ENCODE measurements at places on chromosomes 2 and 18.

- DNase-seq = peak; percentile 82
Measured at GRCh38 chr2:99507937-99508818, 18.4 kb upstream of the REV1 start.

- DNase-seq = no peak
Measured at GRCh38 chr2:165857876-165858275, 63.8 kb upstream of the GALNT3 start.

- DNase-seq = no peak
Measured at GRCh38 chr2:200050921-200051610, 95.7 kb downstream of the MAIP1 start.

GRCh38 chr18:12657684-12658425 lies at the start of gene SPIRE1:
TSS of gene SPIRE1 (minus strand) at chr18:12658107. CDS start at chr18:12657866, 241 bp downstream.
- no peak for DNase-seq

- no peak for DNase-seq
Measured at GRCh38 chr2:54387059-54387991, 68.8 kb upstream of the SPTBN1 start.

DNA sequence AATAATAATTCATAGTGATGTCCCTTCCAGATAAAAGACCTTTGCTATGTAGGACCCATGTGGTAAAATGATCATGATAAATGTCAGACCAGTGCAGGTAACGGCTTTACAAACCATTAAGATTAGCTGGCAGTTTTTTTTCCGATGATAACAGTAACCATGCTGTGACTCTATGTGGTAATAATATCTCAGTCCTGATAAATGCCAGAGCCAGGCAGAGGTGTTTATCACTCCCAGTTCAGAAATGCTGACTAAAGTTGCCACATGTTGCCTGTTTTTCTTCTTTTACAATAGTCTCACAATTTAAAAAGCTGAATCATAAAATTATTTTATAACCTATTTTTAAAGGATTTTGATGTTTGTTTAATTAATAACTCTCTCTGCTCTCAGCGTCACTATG lies 565.1 kb downstream of the ARHGAP15 start:
- DNase-seq = no peak

- DNase-seq = no peak
Measured at GRCh38 chr2:8469709-8470493, 212.0 kb upstream of the ID2 start.

- no peak for DNase-seq
Measured at GRCh38 chr2:121049131-121049530, 235.9 kb downstream of the TFCP2L1 start.

DNA sequence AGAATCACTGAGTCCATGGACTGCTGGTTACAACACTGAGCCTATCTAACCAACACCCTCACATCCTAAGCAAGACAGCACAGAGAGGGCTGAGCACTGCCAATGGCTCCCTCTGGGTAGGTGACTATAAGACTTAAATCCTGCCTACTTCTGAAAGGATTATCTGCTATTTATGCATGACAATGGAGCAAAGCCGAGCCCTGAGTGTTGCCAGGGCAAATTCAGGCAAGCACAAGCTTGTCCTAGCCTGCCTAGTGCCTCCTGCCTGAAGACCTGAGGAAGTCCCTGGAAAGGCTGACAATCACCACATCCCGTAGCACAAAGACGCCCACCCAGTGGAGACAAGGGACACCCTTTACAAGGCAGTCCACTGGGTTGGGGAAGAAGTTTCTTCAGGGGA lies 129.7 kb downstream of the OSR1 start:
- DNase-seq = no peak

- DNase-seq = peak; percentile 24
Measured at GRCh38 chr2:1010415-1010930, 59.8 kb downstream of the SNTG2 start.

DNA sequence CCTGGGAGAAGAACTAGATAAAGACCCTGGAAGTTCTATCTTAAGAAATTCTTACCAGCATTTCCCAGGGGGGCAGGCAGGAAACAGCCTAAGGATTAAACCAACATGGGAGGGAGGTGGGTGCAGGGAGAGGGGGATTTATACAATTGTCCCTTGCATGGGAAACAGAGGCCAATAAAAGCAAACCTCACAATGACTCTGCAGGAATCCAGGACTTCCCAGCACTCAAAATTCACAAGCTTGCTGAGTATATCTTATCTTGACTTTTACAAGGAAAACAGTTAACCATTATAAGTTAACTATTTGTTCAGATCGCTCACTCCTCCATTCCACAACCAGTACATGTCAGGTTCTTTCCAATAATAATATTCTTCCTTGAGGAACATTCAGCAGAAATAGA lies 241.3 kb downstream of the MREG start:
- DNase-seq = no peak

DNA sequence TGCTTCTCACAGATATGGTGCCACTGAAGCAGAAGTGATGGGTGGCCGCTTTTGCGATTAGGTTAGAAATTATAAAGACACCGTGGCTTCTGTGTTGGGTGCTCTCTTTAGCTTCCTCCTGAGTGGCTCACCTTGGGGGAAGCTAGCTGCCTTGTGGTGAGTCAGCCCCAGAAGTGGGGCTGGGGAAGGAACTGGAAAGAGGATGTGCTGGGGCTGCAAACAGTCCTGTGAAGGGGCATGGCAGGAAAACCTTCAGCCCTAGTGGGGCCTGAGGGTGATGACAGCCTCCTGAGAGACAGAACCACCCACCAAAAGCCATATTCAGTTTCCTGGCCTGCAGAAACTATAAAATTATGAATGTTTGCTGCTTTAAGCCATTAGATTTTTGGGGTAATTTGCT lies 8.9 kb upstream of the ASB18 start:
- no peak for DNase-seq

DNA sequence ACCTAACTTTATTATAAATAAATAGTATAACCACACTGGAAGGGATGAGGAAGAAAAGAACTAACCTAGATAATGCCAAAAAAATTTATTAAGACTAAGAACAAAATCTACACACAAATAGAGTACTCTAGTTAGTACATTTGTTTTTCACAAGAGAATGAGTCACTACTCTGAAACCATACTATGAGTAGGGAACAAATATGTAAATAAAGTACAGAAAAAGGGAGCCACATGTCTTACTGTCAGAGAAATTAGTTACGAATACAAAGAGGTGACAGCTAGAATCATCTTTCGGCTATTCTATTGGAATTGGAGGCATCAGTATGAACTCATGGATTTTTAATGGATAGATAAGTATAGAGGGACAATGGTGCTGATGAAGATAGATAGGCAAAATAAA lies 150.5 kb downstream of the COPS8 start:
- DNase-seq = no peak

- no peak for DNase-seq
Measured at GRCh38 chr18:21759836-21760235, 19.2 kb downstream of the MIB1 start.

GRCh38 chr2:127623388-127624319 lies 22.3 kb upstream of the GPR17 start:
- DNase-seq = no peak

GRCh38 chr18:26208977-26209376 lies 17.3 kb upstream of the TAF4B start:
- DNase-seq = no peak
